ENCODE measurements at places on chromosomes 5 and 9.

GRCh38 chr9:79735023-79735779 lies 163.4 kb downstream of the TLE4 start:
- no peak for DNase-seq

DNA sequence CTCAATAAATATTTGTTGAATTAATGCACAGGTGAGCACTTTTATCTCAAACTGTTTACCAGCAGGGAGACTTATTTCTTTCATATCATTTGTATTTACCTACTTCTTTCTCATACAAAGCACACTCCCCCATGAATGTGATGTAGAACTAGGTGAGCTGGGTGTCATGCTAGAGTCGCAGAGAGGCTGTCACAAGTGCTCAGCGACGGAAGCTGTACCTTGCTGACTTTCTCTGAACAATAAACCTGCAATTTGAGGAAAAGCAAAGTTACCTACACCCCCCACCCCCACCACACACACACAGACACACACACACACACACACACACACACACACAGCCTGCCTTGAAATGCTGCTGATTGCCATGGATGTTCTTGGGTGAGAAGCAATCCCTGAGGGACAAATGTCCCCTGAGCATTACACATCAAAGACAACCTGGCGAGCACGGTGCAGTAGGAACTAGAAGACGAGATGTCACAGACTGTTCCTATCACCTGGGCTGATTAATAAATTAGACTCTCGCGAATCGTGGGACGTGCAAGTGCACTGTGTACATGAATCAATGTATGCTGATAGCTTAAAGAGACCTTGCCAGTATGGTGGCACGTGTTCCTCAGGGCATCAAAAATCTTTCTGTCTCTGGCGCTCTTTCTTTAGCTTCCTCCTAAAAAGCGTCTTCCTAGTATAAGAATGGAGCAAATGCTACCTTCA lies 66.1 kb downstream of the BRINP1 start:
- DNase-seq, result no peak

GRCh38 chr9:5876026-5876425 lies 14.7 kb upstream of the MLANA start:
- no peak for DNase-seq

DNA sequence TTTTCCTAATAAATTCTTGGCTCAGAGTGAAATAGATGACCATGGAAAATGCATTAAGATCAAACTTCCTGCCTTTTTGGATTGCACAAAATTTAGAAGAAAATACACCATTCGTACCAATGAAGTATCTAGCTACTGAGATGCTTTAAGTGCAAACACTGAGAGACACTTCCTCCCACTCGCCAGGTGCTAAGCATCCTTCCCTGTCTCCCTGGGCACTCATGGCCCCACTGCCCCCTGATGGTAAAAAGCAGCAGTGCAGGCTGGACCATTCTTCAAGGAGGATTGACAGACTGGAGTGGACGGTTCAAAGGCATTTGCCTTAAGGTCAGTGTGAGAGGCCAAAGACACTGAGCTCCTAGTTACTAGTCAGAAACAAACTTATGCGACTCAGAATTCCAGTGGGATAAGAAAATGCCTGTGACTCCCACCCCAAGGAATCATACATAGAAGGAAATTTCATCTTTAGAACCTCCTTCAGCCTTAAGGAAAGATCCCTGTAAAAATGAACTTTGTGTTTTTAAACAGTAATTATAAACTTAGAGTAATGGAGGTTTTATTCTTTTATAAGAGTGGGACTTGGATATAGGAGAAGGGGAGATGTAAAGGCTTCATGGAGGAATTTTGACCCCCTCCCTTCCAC lies 86.0 kb upstream of the SLC30A5 start:
- DNase-seq, result peak; percentile 44

GRCh38 chr5:67942421-67942820 lies 273.1 kb upstream of the PIK3R1 start:
- DNase-seq, result no peak

- no peak for DNase-seq
These were observed 808.4 kb downstream of the CDH18 start for GRCh38 chr5:19179571-19179970.

- DNase-seq, result no peak
These were observed 33.4 kb upstream of the SPATA31E1 start for GRCh38 chr9:87849144-87849758.

GRCh38 chr5:59275510-59276324 lies 617.8 kb downstream of the PDE4D start:
- DNase-seq, result no peak

- no peak for DNase-seq
These were observed 232.3 kb downstream of the TLR4 start for GRCh38 chr9:117936185-117937130.

DNA sequence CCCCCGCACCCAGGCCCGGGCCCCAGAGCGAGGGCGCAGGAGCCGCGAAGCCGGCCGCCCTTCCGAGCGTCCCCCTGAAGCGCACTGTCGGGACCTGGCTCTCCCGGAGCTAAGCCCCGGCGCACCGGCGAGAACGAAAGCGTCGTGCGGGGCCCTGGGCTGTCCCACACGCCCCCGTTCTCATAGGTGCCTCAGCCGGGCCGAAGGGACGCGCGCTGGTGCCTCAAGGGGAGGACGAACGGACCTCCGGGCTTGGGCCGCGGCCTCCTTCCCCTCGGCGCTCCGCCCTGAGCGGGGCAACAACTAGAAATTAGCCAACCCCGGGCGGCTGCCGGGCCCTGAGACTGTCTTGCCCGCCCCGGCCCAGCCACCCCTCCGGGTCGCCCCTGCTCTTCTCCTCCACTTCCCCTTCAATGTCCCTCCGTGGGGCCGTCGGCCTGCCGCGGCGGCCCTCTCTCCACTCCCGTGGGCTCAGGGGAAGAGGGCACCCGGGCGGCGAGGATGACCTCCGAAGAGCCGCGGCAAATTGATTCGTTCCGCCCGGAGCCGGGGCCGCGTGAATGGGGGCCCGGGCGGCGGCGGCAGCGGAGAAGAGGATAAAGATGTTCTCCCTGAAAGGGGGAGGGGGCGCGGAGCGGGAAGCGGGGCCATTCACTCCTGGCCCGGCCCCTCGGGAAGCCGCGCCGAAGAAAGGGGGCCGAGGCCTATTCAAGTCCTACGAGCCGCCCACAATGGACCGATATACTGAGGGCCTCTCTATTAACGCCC lies 3.5 kb upstream of the PRDM12 start:
- no peak for DNase-seq

DNA sequence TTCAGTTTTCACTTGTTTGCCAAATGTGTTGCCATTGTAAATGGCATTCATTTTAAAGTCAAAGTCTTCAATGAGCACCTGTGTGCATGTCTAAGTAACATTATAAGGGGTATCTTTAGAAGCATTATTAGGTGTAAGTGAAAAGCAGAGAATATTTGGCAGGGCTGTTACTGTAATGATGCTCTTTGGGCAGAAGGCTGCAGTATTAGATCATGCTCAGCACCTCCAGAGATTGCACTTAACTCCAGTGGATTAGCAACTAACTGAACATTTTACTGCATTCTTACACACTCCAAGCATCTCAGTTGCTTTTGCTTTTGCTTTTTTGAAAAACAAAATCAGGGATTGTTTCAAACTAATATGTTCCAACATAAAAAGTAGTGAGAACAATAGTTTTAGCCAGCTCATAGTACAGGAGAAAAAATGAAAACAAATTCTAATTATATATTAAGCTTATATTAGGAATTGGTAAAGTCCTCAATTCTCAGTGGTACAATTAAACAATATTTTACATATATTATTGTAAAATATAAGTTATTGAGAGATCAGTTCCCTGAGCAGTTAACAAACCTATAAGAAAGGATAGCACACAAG lies 1740.9 kb upstream of the CDH9 start:
- no peak for DNase-seq

DNA sequence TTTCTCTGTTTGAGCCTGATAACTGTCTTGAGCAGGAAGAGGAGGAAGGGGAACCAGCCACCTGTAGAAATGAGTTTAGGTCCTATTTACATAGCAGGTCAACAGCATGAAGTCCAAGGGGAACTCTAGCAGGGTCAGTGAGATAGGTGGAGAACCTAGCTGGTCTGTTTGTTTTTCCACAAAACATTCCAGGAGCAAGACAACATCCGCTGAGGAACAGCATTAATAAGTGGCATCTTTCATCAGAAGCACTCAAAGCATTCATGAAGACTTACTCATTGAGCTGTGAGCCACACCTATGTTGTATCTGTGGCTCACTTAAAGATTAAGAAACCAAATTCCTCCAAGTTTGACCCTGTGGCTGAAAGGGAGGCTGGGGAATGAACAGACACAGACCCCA lies 115.9 kb downstream of the ACTBL2 start:
- no peak for DNase-seq

- DNase-seq, result no peak
These were observed 57.1 kb downstream of the RPS23 start for GRCh38 chr5:82221020-82221419.

- no peak for DNase-seq
These were observed 85.1 kb downstream of the BRINP1 start for GRCh38 chr9:119284118-119284517.

DNA sequence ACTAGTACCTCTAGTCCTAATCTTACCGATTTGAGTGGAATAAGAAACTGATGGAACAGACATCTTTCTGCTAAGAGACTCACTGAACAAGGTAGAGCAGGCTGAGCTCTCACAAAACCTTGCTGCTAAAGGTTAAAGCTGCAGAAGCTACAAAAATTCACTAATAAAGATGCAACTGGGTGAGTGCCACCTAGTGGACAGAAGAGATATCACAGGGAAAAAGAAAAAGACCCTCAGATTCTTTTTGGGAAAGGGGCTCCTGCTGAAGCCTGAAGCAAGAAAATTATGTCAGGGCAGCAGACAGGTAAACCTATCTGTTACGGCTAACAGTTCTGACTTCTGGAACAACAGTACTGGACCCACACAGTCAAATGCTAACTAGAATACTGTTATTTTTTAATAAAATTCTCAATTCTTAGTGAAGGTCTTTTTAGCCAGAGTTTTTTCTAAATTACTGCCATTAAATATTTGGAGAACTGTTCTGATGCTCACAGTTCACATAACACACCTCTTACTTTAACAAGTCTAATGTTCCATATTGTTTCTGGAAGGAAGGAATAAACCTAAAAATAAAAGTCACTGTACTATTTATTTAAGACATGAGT lies 51.2 kb downstream of the DIAPH1 start:
- no peak for DNase-seq

- DNase-seq, result no peak
These were observed 166.5 kb upstream of the RGMB start for GRCh38 chr5:98606961-98607360.

GRCh38 chr5:106766916-106767315 lies 903.8 kb downstream of the EFNA5 start:
- no peak for DNase-seq

DNA sequence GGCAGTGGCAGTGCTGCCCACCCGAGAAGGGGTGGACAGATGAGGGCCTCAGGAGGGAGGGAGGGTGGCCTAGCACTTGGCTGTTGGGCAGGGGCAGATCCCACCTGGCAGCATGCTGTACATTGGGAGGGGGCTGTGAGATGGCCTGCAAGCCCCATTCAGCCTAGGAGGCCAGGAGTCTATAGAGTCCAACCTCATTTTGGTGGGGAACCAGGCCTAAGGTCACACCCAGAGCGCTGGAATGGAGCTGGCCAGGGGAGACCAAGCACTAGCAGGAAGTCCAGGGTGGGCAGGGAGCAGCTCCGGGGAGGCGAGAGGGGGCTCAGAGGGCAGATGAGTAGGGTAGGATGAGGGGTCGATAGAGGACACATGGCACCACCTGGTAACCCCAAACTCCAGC lies 22.9 kb downstream of the TRIM14 start:
- DNase-seq, result no peak

- DNase-seq, result no peak
These were observed 85.2 kb downstream of the EHMT1 start for GRCh38 chr9:137703842-137704508.

- DNase-seq, result no peak
These were observed 424.9 kb downstream of the IRX2 start for GRCh38 chr5:2326601-2327000.

DNA sequence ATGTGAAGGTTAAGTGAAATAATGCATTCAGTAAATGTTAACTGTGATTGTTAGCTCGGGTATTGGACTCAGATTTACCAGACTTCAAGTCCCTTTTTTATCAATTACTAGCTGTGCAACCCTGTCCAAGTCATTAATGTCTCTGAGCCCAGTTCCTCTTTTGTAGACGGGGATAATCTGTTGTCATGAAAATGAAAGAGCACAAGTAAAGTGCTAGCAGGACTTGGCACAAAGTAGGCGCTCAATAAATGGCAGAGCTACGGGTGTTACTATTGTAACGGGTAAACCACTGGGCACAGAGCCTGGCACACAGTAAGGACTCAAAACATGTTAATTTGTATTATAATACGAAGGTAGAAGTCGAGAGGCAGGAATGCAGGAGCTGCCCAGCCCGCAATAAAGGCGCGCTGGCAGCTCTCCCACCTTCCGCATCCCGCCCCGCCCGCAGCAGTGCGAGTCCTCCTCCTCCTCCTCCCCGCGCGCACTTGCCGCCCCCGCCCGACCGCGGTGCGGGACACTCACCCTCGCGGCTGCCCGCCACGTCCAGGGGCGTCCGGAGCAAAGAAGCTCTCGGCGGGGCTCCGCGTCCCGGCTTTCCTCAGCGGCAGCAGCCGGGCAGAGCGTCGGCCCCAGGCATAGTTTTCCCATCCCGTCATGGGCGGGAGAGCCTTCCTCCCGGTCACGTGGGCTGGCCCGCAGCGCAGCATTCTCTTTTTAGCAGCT lies at the start of gene C1QTNF2:
C1QTNF2 (minus strand) TSS at position 637 of the 723 bp plus-strand sequence. CDS start 15,615 bp downstream, outside the sequence.
- no peak for DNase-seq

- no peak for DNase-seq
These were observed 693.2 kb upstream of the CHD1 start for GRCh38 chr5:99621772-99622681.

DNA sequence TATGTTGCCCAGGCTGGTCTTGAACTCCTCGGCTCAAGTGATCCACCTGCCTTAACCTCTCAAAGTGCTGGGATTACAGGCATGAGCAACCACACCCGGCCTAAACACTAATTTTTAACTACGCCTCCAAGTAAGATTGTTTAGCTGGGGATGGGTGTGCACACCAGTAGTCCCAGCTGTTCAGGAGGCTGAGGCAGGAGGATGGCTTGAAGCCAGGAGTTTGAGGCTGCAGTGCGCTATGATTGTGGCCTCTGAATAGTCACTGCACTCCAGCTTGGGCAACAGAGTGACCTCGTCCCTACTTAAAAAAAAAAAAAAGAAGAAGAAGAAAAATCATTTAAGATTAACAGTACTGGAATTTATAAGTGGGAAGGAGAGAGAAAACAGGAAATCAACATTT lies 90.8 kb upstream of the NR5A1 start:
- no peak for DNase-seq

- DNase-seq, result no peak
These were observed 99.4 kb upstream of the TARS1 start for GRCh38 chr5:33341351-33341750.

Measured in stimulated activated CD4-positive, alpha-beta T cell treated with anti-CD3 and anti-CD28 coated beads, Interleukin-1b, Interleukin-23, amount 100 ng/mL, for 24 hours (primary cell).